ENCODE measurements at places on chromosomes 12 and 14.

GRCh38 chr12:99824900-99825542, 159.7 kb downstream of the ANKS1B start:
- DNase-seq, result no peak

GRCh38 chr14:93005135-93005813, 82.3 kb downstream of the CHGA start:
- no peak for DNase-seq

- no peak for DNase-seq
Observed at GRCh38 chr14:54877015-54877702, 25.5 kb downstream of the GCH1 start.

DNA sequence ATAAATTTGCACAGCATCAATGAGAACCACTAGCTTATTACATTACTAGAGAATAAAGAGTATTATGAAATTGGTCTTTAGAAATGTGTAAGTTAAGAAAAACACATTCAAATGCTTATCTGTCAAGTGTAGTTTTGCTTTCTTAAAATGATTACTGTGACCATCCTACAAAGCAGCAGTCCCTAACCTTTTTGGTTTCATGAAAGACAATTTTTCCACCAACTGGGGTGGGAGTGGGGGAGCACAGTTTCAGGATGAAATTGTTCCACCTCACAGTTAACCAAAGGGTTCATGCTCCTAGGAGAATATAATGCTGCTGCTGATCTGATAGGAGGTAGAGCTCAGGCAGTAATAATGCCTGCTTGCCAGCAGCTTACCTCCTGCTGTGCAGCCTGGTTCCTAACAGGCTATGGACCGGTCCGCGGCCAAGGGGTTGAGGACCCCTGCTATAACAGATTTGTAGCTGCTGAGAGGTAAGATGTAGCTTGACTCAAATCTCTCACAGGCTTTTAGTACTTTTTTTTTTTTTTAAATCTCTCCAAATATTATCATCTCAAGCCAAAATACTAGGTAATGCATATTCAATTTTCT, 45.4 kb downstream of the PPP4R3A start:
- DNase-seq, result no peak

DNA sequence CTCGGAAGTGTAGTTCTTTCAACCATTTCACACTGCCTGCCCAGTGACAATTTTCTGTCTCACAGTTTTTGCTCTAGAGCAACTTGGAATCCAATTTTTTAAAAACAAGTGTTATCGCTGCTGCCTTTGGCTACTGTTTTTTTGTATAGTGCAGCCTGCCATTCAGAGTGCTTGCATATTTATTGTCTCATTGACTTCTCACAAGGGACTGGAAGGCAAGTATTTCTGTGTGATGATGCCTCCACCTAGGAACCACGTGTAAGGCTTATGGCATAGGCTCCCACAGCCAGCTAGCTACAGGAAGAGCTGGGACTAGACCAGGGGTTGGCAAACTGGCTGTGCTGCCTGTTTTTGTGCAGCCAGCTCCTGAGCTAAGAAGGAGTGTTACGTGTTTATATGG, 903 bp downstream of the PARPBP start:
- DNase-seq, result no peak

- DNase-seq, result no peak
Observed at GRCh38 chr12:96302687-96303310, 97.4 kb downstream of the CDK17 start.

DNA sequence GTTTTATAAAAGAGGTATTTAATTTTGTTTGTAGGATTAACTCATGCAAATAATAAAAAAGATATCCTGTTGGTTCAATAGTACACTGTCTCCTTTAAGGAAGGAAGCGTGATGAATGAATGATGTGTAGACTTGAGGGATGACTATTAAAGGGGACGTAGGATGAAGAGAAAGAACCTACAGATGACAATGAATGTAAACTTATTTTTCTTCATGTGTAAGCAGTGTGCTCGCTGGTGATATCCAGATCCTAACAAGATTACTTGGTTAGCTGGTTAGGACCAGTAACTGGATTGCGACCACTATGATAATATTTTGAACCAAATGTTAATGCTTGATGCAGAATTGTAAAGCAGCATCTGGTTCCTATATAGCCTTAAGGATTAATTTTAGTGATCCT, 2.6 kb downstream of the ARF6 start:
- no peak for DNase-seq

DNA sequence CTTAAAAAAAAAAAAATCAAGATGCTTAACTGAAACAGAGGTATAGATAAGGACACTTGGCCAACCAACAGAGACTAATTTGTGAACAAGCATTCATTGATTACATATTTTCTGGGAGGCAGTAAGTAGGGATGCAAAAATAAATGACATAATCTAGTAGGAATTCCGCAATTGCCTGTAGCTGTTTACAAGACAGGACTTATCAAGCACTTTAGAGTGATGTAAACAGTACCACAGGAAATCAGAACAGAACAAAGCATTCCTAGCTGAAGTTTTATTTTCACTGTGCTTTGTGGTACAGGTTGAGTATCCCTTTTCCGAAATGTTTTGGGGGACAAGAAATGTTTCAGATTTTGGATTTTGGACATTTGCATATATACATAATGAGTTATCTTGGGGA, 68.2 kb upstream of the FGD4 start:
- DNase-seq, result no peak

GRCh38 chr14:78721756-78722480, 551.7 kb downstream of the NRXN3 start:
- no peak for DNase-seq

GRCh38 chr12:21988619-21989018, 47.4 kb upstream of the ABCC9 start:
- DNase-seq, result no peak

DNA sequence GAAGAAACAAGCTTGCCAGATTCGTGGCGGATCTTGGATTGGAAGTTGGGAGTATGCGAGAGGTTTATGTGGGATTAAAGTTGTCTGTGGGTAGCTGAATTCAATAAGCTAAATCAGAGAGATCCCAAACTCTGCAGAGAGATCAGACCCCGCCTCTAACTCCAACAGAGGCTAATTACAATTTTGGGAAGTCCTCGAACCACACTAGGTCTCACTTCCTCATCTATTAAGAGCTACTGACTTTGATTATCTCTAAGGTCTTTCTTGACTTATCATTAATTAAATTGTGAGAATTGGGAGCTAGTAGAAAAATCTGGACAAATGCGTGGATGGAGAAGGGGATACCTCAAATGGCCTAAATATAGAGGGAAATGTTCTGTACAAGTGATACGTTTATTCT, 9.1 kb downstream of the NTF3 start:
- DNase-seq, result no peak

- DNase-seq, result no peak
Observed at GRCh38 chr12:2234646-2235350, 182.0 kb downstream of the CACNA1C start.

DNA sequence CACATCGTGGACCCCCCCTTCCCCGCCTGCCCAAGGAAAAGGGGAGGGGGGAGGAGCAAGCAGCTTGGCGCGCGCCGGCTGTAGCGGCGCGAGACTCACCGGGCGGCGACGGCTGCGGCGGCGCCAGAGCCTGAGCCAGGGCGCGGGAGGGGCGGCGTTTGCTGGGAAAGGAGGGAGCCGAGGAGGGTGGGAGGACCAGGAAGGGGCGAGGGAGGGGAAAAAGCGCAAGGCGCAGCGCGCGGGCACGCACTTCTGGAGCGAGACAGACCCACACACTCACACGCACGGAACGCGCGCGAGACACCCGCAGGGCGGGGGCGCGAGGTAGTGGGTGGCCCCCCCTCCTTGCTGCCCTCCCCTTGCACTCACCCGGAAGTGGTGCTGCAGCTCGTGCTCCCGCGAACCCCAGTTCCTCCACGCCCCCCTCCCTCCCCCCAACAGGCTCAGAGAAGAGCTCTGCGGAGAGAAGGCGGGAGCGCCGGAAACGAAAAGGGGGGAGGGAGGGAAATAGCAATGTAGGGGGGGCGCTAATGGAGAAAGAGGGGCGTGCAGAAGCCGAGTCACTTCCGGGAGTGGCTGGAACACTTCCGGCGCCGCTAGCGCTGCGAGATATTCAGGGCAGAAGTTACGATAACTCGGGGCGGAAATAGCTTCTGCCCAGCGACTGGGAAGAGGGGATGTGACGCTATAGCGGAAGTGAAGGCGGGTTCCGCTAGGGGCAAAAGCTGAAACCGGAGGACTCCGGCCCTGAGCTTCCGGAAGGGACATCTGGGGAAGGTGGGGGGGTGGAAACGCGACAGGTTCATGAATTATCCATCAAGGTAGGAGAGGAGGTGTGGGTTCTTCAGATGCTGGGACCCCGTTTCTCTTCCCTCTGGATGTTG, at the start of gene ZNF384:
Gene ZNF384, minus strand, starts transcription at position 377 of the 884 bp plus-strand sequence. CDS start 9,855 bp downstream, outside the sequence.
- DNase-seq, result peak; percentile 78

GRCh38 chr14:53947452-53948204, 9.0 kb downstream of the BMP4 start:
- DNase-seq, result no peak

- DNase-seq, result no peak
Observed at GRCh38 chr12:96238336-96239047, 44.3 kb downstream of the ELK3 start.

DNA sequence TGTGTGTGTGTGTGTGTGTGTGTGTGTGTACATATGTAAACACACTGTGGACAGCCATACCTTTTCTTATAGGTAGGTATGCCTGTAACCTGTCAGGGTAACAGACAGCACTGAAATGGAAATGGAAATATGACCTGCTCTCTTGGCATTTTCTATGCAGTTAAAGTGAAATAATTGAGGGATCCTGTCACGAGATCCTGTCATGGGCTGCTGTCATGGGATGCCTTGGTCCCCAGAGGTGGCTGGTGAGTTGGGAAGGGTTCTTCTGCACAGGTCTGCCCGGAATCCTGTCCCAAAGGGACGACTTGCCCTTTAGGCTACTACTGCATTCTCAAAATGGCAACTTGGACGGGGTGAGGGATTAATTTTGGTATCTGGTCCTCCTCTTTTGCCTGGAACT, 47.3 kb downstream of the ELK3 start:
- no peak for DNase-seq

GRCh38 chr12:71655495-71655894, 8.2 kb downstream of the ZFC3H1 start:
- DNase-seq, result no peak

DNA sequence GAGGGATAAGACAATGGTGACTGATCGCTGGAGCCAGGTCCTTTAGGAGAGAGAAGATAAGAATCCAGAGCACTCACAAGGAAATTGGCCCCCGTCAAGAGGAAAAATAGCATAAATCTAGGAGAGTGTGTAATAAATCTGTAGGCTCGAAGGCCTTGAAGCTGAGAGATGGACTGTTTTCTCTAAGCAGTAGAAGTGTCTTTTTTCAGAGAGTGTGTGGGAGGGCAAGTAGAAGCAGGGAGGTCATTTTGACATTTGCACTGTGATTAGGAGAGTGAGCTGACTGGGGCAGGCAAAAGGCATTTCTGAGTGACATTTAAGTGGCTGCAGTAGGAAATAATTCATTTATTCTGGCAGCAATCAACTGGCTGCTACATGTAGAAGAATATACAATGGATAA, 78.0 kb upstream of the DDHD1 start:
- DNase-seq, result no peak

DNA sequence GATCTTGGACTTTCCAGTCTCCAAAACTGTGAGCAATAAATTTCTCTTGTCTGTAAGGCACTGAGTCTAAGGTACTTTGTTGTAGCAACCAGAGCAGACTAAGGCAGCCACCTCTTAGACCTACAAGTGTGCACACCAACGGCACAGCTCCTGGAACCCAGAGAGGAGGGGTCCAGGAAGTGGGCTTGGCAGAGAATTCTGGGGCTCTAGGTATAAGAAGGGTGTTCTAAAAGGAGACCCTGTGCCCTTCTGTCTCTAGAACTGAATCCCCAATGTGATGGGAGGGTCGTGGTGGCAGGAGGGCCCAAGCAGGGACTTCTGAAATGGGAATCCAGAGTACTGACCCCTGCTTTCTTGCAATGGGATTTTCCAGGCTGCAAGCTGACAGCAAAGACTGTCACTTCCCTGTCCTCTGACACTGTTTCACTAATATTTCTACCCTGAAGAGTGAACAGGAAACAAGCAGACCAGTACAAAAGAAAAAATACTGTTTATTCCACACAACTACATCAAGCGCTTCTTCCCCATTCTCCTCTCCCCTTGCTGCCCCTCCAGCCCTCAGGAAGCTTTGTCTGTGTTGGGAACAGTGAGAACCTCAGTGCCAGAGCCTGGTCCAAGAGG, 13.6 kb upstream of the TFCP2 start:
- no peak for DNase-seq

DNA sequence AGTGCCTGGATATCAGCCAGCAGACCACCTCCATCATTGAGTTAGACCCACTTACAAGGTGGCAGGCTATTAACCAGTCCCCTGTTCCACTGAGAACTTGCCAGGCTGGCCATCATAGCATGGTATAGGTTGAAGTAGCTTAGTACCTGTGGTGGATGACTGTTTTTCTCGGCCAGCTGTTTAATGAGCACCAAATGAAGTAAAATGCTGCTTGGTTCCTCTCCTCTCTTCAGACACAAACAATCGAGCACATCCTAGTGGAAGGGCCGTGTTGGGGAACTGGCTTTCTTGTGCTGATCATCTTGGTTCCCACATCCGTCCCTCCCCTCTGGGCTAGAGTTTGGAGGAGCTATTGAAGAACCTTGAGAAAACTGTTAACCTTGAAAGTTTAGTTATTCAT, 486.2 kb downstream of the RAD51B start:
- no peak for DNase-seq

All from stimulated activated effector memory CD8-positive, alpha-beta T cell treated with anti-CD3 and anti-CD28 coated beads, Interleukin-12 subunit alpha, Interleukin-12 subunit beta, amount 100 ng/mL, for 72 hours (primary cell).